Uterus (tissue), 4 donors: ENCODE measurements at places on chromosomes 7 and 10. TPM values are rescaled to one million over a fixed set of nuclear protein-coding genes. Genes with fewer than 3 reads are reported as not detected.

DNA sequence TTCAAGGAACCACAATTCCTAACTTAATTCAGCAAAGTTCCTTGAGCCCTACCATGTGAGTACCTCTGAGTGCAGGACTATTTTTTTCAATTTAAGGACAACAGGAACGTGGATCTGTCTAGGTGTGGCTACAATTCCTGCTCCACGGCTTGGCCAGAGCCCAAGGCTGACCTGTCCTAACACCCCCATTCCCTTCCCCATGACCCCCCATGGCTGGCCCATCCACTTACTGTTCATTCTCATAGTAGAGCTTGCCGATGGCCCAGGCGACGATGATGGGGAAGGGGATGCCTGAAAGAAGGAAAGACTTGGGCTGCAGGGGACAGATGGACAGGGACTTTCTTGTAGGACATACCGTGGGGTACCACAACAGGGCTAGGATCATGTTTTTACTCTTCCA lies 20.3 kb downstream of the CRHR2 start:
- no peak for DNase-seq

DNA sequence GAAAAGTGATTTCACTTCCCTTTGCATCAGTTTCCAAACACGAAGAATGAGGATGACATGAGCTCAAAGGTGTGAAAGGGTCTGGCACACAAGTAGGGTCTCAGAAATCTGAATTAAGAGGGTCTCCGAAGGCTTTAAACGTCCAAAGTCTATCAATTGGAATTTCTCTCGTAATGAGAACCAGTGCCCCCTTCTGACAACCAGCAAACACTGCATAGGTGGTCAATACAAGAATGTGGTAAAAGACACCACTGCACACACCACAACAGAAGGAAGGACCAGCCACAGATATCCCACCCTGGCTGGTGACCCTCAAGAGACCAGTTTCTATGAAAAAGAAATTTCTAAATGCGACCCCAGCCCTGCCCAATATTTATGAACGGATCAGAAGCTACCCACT lies 78.1 kb downstream of the CALN1 start:
- DNase-seq: no peak

DPYSL4 gene
- not detected for total RNA-seq

DNA sequence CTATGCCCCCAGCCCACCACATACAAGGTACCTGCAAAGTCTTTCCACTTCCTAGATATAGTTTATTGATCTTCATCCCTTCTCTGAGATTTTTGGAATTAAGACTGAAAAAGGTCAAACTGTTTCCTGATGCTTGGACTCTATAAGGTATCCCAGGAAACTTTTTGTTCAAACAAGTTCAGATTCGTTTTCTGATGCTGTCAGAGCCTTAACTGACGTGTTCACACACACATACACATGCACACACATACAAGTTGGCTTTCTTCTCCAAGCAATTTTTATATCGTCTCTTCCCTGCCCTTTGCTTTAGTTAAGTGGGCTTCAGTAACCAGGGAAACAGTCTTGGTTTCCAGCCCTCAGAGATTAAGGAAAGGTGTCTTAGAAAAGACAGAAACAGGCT lies 11.7 kb upstream of the VPS41 start:
- DNase-seq: no peak

DNA sequence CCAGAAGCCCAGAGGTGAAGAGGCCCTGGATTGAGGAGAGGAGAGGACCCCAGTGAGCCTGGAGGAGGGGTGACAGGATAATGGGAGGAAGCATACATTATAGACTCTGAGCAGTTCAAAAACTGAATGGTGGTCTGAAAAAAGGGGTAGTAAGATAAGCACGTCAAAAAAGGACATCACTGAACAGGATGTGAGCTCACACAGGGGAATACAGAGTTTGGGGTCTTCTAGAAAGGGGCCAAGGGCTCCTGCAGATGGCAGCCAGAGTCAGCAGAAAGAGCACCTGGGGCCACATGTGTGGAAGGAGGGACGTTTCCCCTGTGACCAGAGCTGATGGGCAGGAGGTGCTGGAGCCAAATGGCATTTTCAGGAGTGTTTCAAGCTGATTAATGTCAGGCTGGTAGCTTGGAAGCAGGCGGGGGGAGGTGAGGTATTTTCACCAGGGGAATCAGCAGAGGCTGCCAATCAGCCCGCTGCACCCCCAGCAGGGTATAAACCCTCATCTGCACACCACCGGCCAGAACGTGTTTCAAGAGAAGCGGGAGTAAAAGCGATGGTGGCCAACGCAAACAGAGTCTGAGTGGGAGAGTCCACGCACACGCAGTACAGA lies 85.8 kb downstream of the TNS3 start:
- no peak for DNase-seq

DNA sequence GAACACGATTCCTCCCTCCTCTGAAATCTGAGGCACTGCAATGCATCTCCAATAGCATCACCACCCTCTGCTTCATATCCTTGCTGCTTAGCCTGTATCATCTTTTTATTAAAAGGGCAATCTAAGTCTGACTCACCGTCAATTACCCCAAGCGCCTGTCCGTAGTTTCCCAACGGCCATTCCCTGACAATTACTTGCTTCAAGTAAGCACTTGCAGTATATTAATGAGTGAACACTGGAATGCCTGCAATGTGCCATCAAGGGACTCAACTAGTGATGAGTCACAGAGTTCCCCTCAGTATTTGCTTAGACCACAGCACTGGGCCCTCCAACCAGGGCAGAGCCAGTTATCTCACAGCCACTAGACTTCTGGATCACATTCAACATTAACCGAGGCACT lies 19.5 kb upstream of the PPP1R3C start:
- DNase-seq: no peak
